ENCODE measurements at places on chromosomes 5 and 9. TPM values are rescaled to one million over a fixed set of nuclear protein-coding genes. Genes with fewer than 3 reads are reported as not detected.
A peak's percentile ranks its signal among the peaks of the same experiment; 100 is the strongest.

GRCh38 chr5:1315709-1316587 lies 21.1 kb upstream of the TERT start:
- DNase-seq: no peak

RNF183 gene
- total RNA-seq: not detected

GRCh38 chr5:177146891-177147638 lies 13.5 kb downstream of the NSD1 start:
- no peak for DNase-seq

SNX24 gene
- total RNA-seq: 15.9 TPM

DNA sequence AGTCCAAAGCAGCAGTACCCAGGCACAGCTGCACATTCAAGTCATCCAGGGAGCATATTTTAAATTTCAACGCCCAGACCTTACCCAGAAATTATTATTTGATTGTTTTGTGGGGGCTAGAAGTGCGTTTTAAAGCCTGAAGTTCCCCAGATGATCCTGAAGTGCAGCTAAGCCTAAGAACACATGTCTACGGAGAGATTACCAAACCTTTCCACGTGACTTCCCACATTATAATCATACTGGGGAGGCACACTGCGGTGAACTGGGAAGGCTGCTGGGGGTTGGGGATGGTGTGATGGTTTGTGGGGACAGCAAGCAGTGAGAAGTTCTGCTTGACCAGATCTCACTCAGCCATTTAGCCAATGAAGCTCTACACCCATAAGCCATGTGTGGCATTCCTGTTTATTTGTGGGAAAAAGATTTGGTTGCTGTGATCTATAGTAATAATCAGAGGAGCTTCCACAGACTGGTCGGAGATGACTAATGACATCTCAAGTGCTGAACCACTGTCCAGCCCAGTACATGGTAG lies 93.4 kb upstream of the CDH6 start:
- DNase-seq: no peak

- no peak for DNase-seq
Measured at GRCh38 chr9:124077915-124078572, 66.5 kb downstream of the LHX2 start.

SEMA4D gene
- 5.6 TPM for total RNA-seq

GPR150 gene
- 0.82 TPM for total RNA-seq

PCDHGA6 gene
- total RNA-seq: 6.6 TPM

DNA sequence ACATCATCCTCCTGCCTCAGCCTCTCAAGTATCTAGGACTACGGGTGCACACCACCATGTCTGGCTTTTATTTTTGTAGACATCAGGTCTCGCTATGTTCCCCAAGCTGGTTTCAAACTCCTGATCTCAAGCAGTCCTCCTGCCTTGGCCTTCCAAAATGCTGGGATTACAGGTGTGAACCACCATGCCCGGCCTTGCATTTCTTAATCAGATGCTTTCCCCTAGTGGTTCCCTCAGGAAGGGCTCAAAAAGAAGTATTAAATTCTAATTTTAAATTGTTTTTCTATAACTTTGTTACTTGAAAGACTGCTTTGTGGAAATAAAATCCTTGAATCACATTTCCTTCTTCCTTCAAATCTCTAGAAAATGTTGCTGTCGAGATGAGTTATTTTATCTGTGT lies 79.5 kb upstream of the ROR2 start:
- DNase-seq: no peak

GRCh38 chr9:38227061-38227540 lies 158.1 kb upstream of the SHB start:
- peak; percentile 2 for DNase-seq

- no peak for DNase-seq
Measured at GRCh38 chr9:23555851-23556250, 270.2 kb downstream of the ELAVL2 start.

LSM11 gene
- 6.4 TPM for total RNA-seq

- no peak for DNase-seq
Measured at GRCh38 chr9:136172412-136173079, 32.4 kb downstream of the LHX3 start.

PRDM9 gene
- not detected for total RNA-seq

PDE6A gene
- total RNA-seq: not detected

- DNase-seq: no peak
Measured at GRCh38 chr9:115930472-115930871, 223.1 kb upstream of the PAPPA start.

CEL gene
- 0.99 TPM for total RNA-seq

MAP3K1 gene
- 13.2 TPM for total RNA-seq

TPPP gene
- 0.19 TPM for total RNA-seq

DNA sequence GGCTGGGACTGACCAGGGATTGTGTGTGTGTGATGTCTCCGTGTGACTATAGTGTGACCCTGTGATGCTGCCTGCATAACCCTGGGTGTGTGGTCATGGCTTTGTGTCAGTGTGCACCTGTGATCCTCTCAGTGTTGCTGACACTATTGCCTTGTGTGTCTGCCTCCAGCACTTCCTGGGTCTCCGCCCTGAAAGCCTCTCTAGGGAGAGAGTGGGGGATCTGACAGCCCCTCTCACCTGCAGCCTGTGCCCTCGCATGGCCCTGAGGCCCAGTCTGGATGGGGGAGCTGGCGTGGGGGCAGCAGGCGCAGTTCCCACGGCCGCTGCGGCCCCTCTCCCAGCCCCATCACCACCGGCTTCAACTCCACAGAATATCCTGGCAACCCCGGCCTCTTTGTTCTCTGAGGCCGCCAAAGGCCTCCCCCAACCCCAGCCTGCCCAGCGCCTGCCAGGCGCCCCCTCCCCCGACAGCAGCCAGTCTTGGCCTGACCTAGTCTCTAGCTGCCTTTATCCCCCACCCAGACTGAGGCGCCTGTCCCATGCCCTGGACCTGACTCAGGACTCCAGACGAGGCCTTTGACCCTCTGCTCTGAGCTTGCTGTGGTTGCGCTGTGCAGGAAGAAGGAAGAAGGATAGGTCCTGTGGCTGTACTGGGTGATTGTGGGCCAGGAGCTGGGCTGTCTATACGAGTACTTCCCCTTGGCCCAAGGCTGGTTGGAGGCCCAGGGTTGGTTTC lies 38.7 kb downstream of the CXXC5 start:
- no peak for DNase-seq

PCDHB5 gene
- 2.5 TPM for total RNA-seq

CDC23 gene
- total RNA-seq: 24.3 TPM

GFI1B gene
- total RNA-seq: not detected

DNA sequence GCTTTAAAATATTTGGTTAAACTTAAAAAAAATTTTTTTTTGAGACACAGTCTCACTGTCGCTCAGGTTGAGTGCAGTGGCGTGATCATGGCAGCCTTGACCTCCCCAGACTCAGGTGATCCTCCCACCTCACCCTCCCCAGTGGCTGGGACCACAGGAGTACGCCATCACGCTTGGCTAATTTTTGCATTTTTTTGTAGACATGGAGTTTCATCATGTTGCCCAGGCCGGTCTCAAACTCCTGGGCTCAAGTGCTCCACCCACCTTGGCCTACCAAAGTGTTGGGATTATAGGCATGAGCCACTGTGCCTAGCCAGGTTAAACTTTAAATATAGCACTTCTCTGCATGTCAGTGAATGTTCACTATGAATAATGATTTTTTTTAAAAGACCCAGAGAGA lies 224.5 kb upstream of the RFX3 start:
- no peak for DNase-seq

- DNase-seq: no peak
Measured at GRCh38 chr9:22045423-22045822, 36.3 kb upstream of the CDKN2B start.

PHYHD1 gene
- 0.23 TPM for total RNA-seq

SNCB gene
- total RNA-seq: 1.8 TPM

LCNL1 gene
- total RNA-seq: not detected

- peak; percentile 76 for DNase-seq
Measured at GRCh38 chr9:21591221-21592062, 109.3 kb upstream of the IFNE start.

- DNase-seq: no peak
Measured at GRCh38 chr5:124702525-124702924, 43.9 kb downstream of the ZNF608 start.

DNA sequence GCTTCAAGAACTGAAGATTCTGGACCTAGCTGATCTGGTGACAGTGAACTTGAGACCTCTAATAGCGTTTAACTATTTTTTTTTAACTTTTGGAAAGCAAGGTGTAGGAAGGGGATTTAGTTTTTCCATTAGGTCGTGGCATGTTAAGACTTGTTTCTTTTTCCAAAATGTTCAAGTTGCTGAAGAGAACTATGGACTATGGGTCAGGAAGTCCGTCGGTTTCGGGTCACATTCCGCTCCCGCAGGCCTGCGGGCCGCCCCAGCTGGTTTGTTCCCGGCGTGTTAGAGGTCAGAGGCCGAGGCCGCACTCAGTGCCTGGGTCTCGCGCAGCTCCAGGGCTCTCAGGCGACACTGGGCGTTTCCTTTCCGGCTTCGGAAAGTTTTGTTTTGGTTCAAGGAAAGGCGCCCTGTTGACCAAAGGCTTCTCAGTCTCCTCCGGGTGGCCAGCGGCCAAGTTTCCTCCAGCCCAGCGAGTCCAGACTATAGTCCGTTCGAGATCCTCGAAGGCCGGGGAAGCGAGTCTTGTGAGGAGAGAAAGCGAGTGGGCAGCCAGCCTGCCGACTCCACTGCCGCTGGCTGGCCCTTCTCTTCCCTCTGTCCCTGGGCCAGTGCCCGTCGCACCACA lies 586 bp upstream of the FCHO2 start:
- DNase-seq: no peak

DNA sequence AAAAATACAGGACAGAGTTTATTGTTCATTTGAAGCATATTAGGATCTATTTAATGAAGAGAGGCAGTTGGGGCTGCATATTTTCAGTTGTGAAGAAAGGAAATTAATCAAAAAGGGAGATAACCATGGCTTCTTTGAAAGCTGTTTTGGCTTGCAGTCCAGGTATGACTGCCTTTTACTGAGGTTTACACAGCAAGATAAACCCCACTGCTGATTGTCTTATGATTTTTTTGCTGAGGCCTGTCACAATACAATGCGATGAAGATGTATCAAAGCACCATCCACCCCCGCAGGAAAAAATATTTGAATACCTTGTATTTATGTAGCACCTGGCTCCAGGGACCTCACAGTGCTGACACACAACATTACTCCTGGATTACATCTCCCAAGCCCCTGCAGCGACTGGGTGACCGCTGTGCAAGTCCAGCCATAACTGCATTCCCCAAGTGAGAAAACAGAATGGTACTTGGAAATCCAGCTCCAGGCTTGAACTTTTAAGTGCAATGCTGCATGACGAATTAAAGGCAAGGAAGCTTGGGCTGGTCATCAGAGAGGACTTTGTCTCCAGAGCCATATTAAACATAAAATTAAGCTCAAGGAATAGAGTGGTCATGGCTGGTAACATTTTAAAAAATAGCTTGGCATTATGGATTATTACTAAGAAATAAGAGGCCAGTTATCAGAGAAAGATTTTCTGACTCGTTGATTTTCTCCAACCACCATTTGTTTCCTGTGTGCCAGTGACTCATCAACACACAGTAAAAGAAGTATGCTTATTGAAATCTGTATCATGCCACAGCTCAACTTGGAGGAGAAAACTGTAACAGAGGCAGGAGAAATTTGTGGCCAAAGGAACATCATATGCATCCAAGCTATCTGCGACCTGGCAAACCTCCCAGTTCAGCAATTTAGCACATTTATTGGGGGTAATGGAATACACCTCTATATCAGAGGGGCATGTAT lies 374.2 kb downstream of the MAN2A1 start:
- DNase-seq: no peak

RAD1 gene
- 19.4 TPM for total RNA-seq

DNA sequence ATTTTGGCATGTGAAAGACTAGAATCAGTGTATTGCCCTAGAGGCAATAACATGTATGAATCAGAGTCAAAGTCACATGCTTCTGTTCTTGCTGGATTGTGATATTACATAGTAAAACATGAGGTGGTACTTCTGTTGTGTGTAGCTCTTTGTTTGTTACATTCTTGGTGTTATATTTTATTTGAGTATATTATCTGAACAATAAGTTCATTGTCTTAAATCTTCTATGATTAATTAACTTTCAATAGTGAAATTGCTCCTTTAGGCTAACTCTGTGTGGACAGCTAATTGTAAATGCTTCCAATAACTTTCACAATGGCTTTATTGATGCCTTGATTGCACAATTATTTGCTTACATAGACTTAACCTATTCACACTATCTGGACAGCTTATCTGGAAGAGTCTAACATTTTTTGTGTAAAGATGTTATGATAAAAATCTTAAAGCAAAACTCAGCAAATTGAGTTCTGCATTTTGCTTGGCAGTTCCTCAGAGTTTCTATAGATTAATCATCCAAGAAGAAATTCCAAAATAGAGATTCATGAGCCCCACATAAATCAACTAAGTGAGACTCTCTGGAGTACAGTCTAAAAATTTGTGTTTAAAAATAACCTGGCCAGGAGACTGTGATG lies 239.6 kb upstream of the TUSC1 start:
- no peak for DNase-seq

DNA sequence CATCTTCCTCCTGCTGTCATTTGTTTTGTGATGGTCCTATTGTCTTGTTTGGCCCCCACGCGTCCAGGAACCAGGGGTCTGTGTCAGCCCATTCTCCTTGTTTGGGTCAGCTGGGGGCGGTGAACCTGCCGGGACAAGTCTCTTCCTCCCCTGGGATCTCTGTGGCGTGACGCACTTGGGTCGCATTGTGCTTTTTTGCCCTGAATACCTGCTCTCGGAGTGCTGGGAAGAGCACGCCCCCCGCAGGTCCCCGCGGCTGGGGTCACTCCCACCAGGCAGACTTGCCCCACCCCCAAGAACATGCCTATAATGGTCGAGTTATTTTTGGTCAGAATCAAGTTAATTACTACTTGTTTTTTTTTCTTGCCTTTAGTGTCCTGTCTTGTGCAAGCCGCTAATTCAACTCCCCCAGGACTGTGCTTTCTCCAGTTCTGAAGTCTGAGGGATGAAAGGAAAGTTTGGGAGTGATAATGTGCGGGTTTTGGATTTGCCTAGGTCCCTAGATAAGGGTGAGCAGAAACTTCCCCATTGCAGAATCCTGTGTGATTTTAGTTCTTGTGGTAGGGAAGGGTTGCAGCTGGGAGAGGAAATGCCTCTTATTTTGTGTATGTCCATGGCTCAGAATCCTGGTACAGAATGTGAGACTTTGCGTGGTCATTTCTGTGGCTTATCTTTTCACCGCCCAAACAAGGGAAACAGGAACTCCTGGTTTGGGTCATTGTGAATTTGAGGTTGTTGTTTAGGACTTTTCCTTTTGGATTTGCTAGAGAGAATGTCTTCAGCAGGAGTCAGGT lies 789 bp downstream of the ACER2 start:
- no peak for DNase-seq

HRCT1 gene
- 0.47 TPM for total RNA-seq

GRCh38 chr9:106576232-106576760 lies 286.7 kb upstream of the ZNF462 start:
- DNase-seq: no peak

DNA sequence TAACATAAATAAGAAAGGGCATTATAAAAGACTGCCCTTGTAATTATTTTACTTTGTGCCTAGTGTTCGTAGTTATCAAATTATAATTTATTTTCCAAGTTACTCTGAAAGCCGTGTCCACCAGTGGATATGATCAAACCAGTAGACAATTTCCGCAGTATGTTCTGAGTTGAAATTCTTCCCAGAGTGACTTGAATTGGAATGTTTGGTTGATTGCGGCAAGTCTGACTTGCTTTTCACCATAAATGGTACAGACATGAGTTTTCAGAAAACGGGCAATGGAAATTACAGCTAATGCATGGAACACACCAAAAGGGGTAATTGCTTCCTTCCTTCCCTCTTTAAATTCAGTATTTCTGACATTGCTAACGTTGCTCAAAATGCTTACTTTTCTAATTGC lies 56.6 kb downstream of the CHSY3 start:
- DNase-seq: no peak

CTNND2 gene
- not detected for total RNA-seq

- no peak for DNase-seq
Measured at GRCh38 chr5:8842971-8843551, 702.8 kb downstream of the SEMA5A start.

ANKDD1B gene
- 0.70 TPM for total RNA-seq

STK10 gene
- 79.8 TPM for total RNA-seq
